ENCODE measurements at places on chromosomes 7 and 10.
A peak's percentile ranks its signal among the peaks of the same experiment; 100 is the strongest.

DNA sequence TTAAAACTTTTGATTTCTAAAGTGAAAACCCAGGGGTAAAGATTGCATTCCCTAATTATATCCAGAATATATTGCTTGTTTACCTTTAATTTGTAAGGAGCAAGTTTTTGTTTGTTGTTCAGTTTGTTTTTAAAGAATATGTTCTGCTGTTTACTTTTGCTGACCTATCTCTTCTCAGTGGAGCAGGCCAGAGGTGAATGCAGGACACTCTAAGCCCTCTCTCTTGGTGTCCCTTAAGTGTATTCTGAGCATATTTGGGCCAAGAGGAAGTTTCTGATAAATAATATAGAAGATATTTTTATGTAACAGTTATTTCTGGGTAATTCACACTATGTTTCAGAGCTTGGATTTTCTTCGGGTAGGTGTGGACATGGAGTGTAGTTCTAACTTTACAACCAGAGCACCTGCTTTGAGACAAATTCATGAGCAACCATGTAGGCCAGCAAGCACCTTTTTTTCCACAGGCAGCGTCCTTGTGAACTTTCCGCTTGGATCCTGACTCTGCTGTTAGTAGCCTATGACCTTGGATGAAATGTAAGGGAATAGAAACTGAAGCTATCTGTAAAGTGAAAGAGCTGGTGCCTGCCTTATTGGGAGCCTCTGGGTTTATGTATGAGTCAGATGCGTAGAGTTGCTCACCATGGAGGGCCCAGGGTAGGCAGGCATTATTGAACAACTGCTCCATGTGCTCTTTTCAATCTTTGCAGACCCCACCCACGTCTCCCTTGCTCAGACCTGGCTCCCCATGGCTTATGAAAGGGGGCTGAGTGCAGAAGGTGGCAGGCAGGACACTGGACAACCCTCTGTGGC lies 16.1 kb downstream of the OGDH start:
- peak; percentile 46 for DNase-seq

- DNase-seq = no peak
These were observed 37.7 kb upstream of the ZNF107 start for GRCh38 chr7:64628192-64628591.

GRCh38 chr10:1110674-1111119 lies 54.5 kb downstream of the WDR37 start:
- no peak for DNase-seq

DNA sequence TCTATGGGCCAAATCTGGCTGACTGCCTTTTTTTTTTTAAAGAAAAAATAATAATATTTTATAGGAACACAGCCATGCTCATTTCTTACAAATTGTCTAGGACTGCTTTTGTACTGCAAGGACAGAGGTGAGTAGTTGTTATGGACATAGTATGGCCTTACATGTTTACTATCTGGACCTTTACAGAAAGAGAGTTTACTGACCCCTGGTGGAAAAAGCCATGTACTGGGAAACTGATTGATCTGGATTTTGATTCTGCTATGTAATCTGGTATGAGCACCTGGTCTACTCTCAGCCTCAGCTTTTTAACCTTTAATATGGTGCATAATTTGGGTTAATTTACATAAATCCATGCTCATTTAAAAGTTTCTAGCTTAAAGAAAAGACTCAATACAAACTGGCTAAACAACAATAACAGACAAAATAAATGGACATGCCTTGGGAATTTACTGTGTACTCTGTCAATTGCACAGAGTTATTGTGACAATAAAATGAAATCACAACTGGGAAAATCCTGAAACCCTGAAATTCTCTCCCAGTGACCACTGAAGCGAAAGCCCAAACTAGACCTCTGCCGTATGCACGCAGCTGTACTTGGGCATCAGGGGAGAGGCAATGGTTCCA lies 260.7 kb downstream of the BMPER start:
- no peak for DNase-seq

GRCh38 chr10:32461203-32461602 lies 15.3 kb downstream of the CCDC7 start:
- DNase-seq = no peak

- DNase-seq = no peak
These were observed 461.3 kb downstream of the PAXIP1 start for GRCh38 chr7:154541606-154542005.

DNA sequence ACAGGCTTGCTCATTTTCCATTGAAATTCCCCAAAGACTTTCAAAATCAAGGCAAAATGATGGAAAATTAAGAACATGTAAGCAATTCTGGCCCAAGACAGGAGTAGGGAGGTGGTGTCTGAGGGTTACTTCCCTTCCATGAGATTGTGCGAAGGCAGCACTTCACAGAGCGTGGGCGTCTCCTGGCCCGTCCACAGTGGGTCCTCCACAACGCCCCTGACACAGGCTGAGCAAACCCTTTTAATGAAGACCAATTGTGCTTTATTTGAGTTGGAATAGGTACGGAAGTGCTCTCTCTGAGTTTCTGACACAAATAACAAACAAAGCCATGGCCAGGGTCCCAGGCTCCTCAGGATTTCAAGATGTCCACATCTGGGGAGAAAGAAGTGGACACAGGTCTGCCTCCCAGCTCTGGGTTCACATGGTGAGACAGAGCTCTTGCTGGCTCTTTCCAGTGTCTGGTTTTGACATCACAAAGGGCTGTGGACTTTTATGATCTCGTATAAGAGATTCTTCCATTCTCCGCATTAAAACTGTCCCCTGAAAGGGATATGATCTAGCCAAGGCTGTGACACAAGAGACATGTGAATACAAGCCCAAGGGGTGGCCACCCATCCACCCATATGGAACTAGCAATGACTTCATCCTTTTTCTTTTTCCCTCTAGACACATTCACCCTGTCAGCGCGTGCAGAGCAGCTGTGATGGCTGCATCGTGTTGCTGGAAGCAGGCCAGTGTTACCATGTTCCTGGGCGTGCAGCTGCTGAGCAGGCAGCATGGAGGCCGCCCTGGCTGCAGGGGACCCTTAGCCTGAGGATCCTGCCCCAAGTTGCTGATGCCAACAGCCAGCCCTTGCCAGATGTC lies 145.6 kb downstream of the ADAM12 start:
- DNase-seq = no peak

DNA sequence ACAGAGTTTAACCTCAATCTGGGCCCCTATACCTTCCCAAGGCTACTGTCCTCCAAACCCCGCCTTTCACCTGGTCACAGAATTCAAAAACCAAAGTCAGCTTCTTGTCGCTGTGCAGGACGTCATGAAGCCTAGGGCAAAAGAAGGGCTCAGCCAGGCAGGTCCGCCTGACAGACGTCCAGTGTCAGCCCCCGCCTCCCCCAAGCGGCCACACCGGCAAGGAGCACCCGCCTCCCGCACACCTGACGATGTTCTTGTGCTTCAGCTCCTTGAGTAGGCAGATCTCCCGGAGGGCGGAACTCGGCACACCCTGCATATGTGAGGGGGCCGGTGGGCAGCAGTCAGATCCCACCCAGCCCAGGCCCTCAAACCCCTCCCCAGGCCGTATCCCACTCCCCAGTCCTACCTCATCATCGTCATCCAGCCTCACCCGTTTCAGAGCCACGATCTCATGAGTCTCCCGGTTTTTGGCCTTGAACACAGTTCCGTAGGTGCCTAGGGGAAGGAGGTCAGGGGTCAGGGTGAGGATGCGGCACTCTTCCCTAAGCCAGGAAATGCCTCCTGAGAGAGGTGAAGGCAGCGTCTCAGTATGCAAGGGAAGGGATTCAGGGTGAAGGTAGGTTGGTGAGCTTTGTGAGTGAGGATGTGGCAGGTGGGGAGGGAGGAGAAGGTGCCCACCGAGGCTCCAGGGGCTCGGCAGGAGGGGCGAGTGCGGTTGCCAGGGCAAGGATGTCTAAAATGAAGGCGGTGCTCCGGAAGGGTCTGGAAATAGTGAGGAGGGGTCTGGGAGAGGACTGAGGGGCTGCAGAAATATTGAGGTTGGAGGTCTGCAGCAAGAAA lies 811 bp downstream of the CDK5 start:
- no peak for DNase-seq

DNA sequence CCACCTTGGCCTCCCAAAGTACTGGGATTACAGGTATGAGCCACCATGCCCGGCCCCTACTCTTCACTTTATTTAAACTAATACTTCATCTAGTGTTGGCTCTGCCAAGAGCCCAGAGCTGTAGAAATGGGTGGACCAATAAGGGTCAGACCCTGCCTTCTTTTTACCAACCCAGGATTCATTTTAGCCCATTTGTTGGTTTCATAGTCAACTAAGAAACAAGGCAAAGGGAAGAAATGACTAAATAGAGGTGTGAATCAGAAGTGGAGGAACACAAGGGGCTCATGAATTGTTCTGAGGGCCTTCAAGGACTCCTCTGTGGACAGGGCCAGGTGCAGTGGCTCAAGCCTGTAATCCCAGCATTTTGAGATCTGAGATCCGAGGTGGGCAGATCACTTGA lies 1.1 kb downstream of the ANKRD2 start:
- DNase-seq = no peak

DNA sequence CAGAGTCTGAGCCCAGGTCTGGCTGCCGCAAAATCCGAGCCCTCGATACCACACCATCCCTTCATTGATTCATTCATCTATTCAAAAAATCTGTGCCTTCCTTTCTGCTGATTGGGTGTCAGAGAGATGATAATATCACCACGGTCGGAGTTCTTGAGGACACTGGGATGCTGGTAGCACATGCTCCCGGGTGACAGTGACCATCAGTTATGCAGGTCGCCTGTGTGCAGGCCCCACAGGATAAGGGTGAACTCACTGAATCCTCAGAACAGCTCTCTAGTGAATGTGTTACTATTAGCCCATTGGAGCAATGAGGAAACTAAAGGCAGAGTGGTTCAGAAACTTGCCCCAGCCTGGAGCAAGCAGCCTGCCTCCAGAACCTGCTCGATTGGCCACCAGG lies 145.1 kb downstream of the SLIT1 start:
- no peak for DNase-seq

DNA sequence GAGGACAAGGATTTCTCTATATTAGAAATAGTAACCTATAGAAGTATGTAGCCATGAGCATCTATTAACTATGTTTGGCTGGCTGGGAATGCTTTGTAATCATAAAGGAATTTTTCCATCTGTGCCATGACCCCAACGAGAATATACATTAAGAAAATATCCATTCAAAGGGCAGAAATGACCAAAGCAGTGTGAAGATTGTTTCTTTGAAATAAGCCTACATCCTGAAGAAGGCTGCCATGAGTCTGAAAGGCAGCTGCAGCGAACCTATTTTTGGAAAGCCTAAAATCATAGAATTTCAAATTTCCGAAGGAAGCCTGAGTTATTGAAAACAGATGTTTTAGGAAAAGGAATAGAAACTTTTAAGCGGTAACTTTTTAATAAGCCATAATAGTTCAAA lies 244.2 kb upstream of the FOXK1 start:
- no peak for DNase-seq
